ENCODE measurements at places on chromosomes 12 and 14.
A peak's percentile ranks its signal among the peaks of the same experiment; 100 is the strongest.

GRCh38 chr12:131513606-131514005 lies 197.3 kb upstream of the SFSWAP start:
- no peak for DNase-seq

GRCh38 chr12:27711317-27711682 lies 668 bp downstream of the MRPS35 start:
- DNase-seq = peak; percentile 5

DNA sequence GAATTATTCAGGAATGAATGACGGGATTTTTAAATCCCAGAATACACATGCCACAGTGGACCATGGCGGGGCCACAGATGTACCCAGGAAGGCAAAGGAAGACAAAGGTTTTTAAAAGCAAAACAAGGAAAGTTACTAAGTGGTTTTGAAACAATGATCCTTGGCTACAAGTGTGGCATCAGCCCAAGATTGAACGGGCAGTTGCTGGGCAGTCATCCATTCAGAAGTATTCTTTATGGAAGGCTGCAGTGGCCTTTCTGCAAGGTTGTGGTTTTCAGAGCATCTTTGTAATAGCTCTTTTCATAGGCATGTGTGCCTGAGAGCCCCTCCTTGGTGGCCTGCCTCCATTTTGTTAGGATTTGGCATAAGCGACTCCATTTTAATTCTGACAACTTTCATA lies 13.4 kb upstream of the IFI27 start:
- no peak for DNase-seq

DNA sequence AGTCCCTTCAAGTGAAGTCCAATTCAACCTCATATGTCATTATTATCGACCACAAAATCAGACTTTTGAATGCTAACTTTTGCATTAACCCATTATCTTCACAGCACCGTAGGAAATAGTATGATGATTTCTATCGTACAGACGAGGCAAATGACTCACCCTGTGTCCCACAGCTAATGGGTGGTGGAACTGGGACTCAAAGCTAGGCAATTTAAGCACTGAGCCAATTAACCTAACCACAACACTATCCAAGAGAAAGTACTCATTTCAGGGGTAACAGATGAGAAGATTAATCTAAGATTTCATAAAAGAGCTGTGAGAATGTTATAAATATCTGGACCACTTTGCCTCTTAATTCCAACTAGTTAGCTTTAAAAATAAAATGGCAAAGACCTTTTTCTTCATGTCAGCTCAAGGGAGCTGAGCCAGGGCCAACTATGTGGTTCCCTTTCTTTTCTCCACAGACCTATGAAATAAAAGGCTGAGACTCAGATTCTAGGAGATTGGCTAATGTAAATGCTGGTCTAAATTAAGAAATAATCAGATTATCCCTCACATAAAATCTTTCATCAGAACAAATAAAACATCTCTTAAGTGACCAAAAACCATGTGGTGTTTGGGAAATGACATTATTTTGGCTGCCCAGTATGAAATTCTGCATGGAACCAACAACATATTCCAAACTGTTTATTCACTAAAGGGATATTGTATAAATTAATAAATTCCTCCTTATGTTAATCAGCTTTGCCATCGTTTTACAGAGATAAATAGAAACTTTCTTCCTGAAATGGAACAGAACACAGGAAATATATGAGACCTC lies 4.9 kb downstream of the PTGER2 start:
- DNase-seq = peak; percentile 56

- no peak for DNase-seq
These were observed 45.3 kb upstream of the PLBD1 start for GRCh38 chr12:14612898-14613445.

DNA sequence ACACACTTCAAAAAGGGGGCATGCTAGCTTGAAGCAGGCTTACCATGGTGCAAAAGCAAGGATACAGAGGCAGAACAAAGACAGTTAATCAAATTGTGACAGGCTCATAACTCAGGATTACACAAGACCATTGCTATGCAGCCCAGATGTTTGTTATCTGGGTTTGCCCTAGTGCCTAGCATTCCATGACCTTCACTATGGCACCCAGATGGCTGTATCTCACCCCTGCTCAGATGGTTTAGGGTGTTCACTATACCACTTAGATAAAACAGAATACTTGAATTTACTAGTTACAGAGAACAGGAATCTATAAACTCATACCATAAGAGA lies 56.2 kb downstream of the SDR9C7 start:
- no peak for DNase-seq

DNA sequence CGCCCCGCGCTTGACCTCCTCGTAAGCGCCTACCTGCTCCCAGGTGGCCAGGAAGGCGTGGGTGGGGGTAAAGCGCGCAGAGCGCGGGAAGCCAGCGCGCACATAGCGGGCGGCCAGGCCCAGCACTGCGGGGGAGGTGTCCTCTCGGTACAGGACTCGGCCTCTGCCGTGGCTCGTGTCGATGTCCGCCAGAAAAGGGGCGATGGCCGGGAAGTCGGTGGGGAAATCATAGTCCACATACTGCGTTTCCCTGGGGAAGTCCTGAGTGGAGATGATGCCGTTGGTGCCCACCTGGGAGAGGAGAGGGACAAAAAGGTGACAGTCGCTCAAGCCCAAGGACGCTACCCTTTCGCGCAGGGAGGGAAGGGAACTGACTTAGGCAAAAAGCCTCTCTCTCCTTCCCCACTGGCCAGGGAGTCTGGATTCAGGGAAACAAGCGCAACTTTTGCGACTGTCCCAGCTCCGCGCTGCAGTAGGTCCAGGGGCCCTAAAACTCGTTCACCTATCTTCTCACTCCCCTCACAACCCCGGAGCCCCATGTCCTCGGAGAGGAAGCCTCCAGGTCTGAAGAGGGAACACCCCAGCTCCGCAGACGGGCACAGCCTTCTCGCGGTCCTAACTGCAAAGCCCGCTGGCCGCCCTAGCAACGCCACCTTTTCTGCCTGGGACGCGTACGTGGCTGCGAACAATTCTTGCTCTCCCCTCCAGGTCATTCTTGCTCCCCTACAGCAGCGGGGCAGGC lies 815 bp downstream of the NID2 start:
- no peak for DNase-seq

- DNase-seq = no peak
These were observed 52.4 kb downstream of the EMP1 start for GRCh38 chr12:13248964-13249363.

DNA sequence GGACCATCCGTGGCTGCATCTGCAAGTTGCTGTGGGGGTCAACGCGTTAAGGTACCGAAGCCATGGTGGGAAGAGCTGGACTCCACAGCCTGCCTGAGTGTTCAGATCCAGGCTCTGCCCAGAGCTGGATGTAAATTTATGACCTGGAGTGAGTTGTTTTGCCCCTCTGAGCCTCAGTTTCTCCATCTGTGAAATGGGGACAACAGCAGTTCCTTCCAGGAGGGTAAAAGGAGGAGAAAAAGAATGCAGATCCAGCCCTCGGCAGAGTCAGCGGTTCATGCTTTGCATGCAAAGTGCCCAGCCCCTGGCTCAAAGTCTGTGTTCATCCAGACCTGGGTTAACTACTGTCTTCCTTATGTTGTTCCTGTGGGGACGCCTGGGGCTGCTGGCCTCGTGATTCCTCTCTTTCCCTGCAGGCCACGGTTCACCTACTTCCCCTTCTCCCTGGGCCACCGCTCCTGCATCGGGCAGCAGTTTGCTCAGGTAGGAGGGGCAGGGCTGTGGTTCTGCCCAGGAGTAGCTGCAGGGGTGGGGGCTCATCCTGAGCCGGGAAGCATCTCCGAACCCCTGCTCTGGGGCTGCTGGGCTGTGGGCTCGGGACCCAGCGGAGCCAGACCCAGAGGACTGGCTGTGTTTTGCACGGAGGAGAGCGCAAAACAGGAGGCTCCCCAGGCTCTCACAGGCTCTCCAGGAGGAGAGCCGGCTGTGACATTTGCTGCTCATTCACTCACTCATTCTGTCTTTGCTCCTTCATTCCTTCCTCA lies 41.9 kb downstream of the CYP46A1 start:
- DNase-seq = no peak

GRCh38 chr12:70920251-70920851 lies at the start of gene PTPRR:
PTPRR (minus strand) TSS chr12:70920738; CDS start chr12:70920390, 348 bp downstream.
- no peak for DNase-seq

GRCh38 chr14:105363847-105364708 lies 34.3 kb upstream of the TEX22 start:
- DNase-seq = peak; percentile 45

DNA sequence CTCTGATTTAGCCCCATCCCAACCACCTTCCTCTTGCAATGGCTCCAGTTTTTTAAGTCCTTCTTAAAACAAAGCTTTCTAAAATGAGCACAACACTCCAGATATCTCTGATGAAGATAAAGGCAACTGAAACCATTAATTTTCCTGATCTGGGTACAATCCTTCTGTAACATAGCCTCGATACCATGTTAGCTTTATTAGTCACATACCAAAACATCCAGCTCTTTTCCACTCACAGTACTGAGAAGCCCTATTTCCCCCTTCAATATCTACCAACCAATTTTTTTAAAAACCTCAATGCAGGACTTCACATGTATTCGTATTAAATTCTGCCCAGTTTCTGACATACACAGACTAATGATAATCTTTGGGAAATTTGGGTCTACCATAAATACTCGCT lies 105.9 kb downstream of the MED13L start:
- no peak for DNase-seq

GRCh38 chr12:66901138-66901932 lies 222.5 kb upstream of the GRIP1 start:
- peak; percentile 5 for DNase-seq

GRCh38 chr12:34236073-34236472 lies 213.8 kb downstream of the ALG10 start:
- DNase-seq = no peak

- DNase-seq = no peak
These were observed 489.2 kb upstream of the MIS18BP1 start for GRCh38 chr14:45742187-45742586.

GRCh38 chr14:44981198-44981597 lies 19.2 kb downstream of the TOGARAM1 start:
- no peak for DNase-seq

- DNase-seq = no peak
These were observed 21.7 kb upstream of the CATSPERB start for GRCh38 chr14:91753501-91754128.

GRCh38 chr12:48160046-48160445 lies 2.7 kb upstream of the ASB8 start:
- DNase-seq = no peak

DNA sequence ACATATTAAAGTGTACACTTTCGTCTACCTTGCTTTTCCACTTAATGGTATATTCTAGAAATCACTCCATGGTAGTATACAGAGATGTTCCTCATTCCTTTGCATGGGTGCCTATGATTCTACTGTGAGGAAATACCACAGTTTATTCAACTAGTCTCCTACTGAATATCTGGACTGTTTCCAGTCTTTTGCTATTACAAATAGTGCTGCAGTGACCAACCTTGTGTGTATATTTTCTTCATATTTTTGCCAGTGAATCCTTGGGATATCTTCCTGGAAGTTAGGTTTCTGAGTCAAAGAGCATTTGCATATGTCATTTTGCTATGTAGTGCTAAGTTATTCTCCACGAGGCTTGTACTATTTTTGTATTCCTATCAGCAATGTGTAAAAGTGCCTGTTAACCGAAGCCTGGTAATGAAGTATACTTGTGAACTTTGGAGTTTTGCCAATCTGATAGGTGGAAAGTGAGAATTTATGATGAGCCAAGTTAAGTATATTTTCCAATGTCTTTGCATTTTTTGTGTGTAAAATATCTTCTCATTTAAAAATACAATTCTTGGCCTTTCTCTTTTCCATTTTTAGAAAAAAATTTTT lies 31.3 kb upstream of the TMEM263 start:
- no peak for DNase-seq

DNA sequence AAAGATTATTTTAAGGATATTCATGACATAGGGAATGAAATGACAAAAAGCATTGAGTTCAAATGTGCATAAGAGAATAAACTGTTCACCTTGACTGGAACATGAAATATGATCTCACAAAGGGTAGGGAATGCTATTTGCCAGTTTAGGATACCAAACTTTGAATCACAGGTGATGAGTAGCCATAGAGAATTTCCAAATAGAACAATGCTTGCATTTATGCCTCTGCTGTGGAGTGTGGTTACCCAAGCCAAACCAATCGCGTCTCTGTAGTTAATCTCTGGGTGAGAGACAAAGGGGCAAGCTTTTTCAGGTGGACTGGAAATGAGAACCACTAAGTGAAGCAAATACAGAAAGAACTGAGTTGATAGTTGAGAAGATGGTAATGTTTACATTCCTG lies 371.1 kb upstream of the RPL10L start:
- no peak for DNase-seq

- no peak for DNase-seq
These were observed 34.6 kb downstream of the P2RX7 start for GRCh38 chr12:121167232-121167820.

DNA sequence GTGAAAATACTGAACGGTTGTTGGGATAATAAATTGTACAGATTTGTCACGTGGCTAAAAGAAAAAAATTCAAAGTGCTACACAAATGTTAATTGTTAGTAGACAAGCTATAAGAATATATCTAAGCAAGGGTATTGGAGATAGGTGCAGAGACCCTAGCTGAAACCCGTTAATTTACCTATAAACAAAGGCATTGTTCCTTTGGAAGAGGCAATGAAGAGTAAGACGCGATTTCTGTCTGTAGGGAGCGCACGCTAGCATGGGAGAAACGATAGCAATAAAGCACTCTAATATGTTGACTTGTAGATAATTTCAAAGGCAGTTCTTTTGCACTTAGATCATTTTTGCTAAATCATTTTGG lies 565 bp downstream of the CCDC77 start:
- DNase-seq = no peak

GRCh38 chr12:65540140-65540539 lies 261.7 kb downstream of the MSRB3 start:
- DNase-seq = no peak

GRCh38 chr14:71492346-71492745 lies 439.9 kb upstream of the RGS6 start:
- no peak for DNase-seq

DNA sequence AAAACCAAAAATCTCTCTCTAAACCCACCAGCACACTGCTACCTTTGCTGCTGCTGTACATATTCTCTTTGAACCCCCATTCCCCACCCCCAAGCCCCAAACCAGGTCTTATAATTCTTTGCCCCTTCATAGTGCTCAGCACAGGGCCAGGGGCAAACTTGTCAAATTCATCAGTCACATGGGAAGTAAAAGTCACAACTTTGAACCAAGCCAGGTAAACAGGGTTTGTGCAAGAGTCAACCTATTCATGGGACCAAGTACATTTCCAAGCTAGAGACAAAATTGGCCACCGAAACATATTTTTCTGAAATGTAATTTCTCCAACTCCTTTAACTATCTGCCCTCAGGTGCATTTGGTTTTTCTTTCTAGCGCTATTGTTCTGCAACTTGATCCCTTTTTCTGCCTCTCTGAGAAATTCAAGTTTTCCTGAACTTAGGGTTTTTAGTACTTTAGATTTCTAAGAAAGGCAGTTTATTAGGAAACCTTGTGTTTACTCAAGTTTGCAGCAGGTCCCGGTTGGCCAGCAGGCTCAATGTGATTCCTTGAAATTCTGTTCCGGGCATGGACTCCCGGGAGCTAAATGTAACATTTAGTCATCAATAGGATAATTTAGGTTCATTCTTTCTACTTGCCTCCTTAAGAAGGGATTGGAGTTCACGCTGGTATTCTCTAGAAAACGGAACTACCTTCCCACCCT lies 230.5 kb downstream of the EFCAB11 start:
- no peak for DNase-seq

GRCh38 chr12:64665514-64665913 lies 55.2 kb downstream of the RASSF3 start:
- DNase-seq = peak; percentile 86
